ENCODE measurements at places on chromosomes 1 and 21.

DNA sequence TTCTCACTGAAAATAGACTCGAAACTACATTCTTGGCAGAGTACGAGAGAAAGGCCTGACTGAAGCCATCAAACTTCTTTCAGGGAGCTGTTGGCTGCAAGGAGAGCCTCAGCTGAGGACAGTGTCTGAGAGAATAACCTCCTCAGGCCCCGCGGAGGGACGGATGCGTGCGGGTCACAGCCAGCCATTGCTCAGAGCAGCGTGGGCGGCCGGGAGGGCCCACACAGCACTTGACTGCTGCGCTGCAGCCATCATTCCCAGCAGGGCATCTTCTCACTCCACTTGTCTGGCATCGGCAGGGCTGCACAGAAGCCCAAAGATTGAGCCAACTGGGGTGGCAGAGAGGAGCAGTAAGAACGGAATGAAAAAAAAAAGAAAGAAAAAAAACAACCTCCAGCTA is 113.5 kb downstream of the XCL2 start:
- no peak for DNase-seq

GRCh38 chr1:226425431-226426031 is 17.6 kb upstream of the PARP1 start:
- DNase-seq: peak; percentile 22

DNA sequence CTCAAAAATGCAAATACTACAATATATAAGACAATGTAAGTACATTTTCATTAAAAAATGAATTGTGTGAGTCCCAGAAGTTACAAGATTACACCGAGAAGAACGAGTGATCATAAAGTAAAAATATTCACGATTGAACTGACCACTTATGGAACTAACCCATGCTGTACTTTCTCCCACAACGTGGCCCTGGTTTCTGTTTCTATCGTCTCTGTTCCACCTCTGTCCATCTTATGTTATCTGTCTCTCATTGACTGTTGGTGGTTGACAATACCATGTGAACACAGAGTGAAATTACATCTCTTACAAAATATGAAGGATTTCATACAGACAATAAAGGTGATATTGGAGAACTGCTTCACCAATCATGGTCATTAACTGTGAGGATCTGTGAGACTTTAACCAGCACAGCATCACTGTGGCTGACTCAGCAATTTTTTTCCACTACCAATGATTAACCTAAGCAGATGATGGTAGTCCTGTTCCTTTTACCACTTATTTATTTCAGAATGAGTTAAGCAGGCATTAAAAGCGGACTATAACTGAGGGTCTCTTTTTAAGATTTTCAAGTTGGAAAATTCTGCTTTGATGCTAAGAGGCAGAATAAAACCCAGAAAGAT is 165.1 kb downstream of the TGFB2 start:
- DNase-seq: no peak

- DNase-seq: no peak
Measured at GRCh38 chr1:39450956-39451606, 40.4 kb upstream of the BMP8A start.

DNA sequence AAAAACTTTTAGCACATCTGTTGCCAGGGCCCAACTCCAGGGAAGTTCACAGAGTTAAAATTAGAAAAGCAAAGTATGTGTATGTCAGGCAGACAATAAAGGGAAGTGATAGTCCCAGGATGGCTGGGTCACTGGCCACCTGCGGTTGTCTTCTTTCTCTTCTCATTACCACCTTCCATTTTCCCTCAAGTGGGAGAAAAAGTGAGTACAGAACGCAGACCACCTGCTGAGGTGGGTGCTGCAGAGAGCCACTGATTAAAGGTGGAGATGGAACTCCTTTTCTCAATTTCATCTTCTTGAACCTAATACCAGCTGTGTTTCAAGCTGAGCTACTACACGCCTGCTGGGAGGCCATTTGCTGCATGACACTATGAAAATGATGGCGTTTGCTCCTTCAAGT is 88.8 kb upstream of the PDE4B start:
- no peak for DNase-seq

- DNase-seq: no peak
Measured at GRCh38 chr1:70483342-70483741, 72.3 kb downstream of the CTH start.

DNA sequence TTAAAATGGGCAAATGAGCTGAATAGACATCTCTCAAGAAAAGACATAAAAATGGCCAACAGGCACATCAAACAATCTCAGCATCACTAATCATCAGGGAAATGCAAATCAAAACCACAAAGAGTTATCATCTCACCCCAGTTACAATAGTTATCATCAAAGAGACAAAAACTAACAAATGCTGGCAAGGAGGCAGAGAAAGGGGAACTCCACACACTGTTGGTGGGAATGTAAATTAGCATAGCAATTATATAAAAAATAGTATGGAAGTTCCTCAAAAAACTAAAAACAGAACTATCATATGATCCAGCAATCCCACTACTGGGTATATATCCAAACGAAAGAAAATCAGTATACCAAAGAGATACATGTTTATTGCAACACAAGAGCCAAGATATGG is 68.7 kb downstream of the DENND1B start:
- DNase-seq: no peak

DNA sequence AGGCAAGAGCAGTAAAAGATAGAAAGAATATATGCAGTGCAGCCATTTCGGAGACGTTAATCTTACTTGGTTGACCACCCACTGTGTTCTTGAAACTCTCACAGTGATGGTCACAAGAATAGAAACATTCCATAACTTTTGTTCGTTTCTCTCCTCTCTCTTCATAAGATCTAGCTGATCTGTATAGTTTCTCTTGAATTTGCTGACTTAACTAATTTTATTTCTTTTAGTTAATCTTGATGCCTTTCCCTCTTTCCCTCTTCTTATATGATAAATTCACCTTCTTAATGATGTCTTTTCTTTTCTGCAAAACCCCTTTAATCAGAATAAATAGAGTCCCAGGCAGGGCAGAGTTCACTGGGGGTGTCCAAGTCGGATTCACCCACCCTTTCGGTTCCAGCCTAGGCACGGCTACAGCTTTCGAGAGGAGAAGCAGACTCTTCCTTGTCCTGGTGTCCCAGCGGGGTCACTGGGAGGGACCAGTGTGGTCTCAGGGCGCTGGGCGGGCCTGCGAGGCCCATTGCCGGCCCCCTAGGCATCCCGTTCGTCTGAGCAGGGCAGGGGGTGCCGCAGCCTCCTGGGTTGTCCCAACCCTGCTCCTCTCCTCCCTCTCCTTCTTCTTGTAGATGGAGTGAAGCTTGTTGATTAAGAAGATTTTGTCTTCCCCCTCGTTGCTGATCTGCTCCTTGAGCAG is 39.8 kb downstream of the ZNF691 start:
- no peak for DNase-seq

DNA sequence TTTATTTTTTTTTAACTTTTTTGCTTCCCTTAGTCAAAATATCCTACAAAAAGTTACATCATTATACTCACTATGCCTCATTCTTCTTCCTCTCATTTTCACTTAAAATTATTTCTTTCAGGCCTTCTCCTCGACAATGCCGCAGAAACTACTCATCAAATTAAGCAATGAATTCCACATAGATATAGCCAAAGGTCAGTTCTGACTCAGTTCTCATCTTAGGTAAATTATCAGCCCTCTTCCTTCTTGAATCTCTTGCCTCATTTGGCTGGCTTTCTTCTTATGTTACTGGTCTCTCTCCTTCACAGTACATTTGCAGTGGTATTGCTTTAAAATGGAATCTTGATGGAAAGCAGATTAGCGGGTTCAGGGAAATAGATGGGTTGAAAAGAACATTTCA is 260.7 kb upstream of the BRINP3 start:
- DNase-seq: no peak

DNA sequence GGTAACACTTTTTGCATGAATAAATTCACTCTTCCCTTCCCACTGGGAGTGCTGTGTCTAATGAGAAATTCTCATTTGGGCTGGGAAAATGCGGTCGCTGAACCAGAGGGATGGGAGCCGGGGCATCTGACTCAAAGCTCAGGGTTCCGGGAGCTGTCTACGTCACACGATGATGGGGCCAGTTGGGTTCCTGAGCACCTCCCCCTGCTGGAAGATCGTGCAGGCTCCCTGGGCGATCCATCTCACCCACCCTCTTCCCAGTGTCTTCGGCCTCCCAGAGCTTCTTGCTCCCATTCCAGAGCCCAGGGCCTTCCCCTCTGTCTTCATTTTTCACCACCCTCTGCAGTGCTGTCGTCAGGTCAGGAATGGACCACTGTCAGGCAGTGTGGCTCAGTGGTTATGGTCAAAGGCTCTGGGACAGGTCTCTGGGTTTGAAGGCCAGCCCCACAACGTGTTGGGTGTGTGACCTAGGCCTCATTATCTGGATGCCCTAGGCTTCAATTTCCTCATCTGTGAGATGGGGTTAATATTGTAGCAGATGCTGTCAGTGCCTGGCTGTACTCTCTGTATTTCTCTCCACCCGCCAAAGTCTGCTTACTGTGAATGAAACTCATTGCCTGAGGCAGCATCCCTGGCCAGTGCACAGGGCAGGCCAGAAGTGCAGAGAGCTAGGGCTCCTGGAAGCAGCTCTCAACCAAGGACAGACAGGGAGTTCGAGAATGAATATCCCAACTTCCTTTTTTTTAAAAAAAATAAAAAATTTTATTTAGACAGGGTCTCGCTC is 31.8 kb downstream of the IGSF21 start:
- no peak for DNase-seq

Data from CD4-positive, alpha-beta T cell treated with Interleukin-15 for 4 hours (primary cell).